Left renal pelvis (tissue), 4 donors: ENCODE measurements at places on chromosomes 3 and 15.

- DNase-seq: no peak
Measured at GRCh38 chr3:134535186-134535970, 49.5 kb downstream of the CEP63 start.

DNA sequence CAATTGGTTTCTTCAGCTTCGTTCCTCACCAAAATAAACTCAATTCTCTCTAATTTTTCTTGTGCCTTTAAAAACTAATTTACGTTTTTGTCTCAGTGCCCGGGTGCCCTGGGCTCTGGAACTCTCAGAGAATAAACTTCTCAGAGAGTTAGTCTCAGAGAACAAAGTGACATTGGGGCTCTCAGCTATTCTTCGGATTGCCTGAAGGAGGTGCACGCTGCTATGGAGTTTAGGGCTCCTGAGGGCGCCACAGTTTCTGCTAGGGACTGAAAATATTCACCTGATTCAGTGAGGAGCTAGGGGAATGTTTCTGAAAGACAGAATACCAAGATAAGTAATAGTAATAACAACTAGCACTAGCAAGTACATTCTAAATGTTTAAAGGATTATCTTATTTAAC is 22.7 kb downstream of the ZIC4 start:
- no peak for DNase-seq

DNA sequence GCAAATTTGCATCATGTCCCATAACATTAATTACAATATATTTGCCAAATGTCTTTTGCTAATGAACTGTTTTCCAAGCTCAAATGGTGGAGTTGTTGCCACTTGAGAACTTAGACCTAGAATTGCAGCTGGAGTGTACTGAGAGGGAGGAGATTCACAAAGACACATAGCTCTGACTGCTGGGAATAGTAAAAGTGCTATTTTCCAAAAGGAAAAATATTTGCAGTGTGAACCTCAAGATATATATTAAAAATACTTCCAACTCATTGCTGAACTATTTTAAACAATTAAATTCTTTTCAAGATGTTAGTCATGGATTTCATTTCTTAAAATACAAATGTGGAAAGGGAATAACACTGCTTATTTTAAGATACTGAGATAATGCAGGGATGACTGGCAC is 666.8 kb upstream of the ARPP21 start:
- no peak for DNase-seq

DNA sequence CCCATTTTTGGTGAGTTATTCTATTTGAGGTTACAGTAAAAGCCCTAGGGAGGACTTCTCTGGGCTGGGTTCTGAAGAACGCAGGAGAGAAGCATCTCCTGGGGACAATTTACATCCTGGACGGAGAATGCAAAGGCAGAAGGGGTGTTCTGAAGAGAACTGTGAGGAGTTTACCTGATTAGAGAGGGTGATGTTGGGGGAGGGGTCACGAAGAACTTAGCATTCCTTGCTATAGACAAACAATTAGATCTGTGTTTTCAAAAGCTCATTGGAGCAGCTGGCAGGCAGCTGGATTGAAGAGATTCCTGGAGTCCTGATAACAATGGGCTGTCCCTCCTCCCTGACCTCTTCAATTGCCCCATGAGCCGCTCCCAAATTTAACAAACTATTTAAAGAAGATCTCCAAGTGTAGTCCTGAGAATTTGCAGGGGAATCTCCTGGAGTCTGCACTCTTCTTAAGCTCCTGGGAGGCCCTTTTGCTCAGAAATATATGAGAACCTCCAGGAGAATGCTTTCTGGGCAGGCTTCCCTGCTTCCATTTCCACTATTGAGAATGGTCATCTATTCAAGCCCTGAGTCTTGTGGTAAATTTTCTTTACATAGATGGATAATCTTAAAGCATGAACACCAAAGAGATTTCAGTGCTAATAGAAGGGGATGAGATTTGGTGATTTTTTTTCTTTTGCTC is 55.3 kb downstream of the ARHGAP31 start:
- DNase-seq: no peak

- DNase-seq: no peak
Measured at GRCh38 chr3:15359677-15360397, 27.5 kb upstream of the SH3BP5 start.

GRCh38 chr3:157475921-157476414 is 27.2 kb downstream of the VEPH1 start:
- no peak for DNase-seq

DNA sequence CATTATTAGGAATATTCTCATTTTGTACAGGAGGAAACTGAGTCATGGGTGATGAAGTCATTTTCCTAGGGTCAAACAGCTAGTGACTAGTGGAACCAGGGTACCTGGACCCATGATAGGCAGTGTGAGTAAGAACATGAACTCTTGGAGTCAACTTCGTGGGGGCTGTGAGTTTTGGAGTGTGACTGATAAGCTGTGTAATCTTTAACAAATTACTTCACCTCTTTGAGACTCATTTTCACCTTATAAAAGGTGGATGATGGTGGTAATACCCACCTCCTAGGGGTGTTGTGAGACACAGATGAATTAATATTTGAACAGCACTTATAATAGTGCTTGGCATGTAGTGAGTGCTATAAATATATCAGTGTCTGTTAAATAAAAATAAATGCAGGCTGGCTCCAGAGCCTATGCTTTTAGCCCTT is 9.1 kb downstream of the SEMA6D start:
- no peak for DNase-seq
